ENCODE measurements at places on chromosomes 5 and 9.
A peak's percentile ranks its signal among the peaks of the same experiment; 100 is the strongest.

DNA sequence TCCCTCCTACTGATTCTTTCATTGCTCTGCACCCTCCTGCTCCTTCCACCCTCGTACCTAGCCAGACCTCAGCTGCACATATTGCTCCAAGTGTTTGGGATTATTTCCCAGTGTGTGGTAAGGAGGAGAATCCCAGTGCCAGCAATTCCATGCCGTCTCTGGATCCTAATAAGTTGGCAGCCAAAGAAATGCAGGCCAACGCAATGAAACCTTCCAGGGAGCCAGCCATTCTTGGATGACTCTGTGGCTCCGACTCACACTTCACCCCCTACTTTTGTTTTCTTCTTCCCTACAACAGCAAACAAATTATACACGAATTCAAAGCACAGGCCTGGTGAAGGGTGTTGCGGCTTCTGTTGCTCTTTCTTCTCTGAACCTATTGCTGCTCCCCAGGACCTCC, 82.5 kb upstream of the SLC1A3 start:
- no peak for DNase-seq

DNA sequence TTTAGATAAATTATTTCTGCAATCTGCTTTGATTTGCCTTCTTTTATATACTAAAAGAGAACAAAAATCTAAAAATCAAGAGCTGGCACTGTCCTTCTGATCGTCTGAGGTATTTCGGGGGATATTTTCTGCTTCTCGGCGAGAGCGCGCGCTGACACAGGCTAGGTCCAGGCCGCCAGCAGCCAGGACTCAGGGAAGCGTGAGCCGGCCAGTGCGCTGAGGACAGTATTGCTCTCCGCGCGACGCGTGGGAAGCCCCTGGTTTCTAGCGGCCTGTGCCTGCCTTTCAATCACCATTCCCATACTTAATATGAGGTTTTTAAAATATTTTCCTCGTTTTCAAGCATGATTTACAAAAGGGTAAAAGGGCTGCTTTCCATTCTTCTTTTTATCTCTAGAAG, 307.3 kb upstream of the IRX1 start:
- DNase-seq, result no peak

- peak; percentile 14 for DNase-seq
These were observed 212.1 kb downstream of the SLF1 start for GRCh38 chr5:94830520-94830919.

- DNase-seq, result no peak
These were observed 32.5 kb upstream of the GNAQ start for GRCh38 chr9:78064075-78064474.

- peak; percentile 55 for DNase-seq
These were observed 36.5 kb downstream of the PPIC start for GRCh38 chr5:122999947-123000563.

GRCh38 chr5:54187694-54188093, 122.7 kb downstream of the ARL15 start:
- no peak for DNase-seq

- peak; percentile 65 for DNase-seq
These were observed 118.1 kb downstream of the NUDT12 start for GRCh38 chr5:103444333-103445038.

- DNase-seq, result no peak
These were observed 560 bp downstream of the DOCK2 start for GRCh38 chr5:169637549-169638121.

- DNase-seq, result peak; percentile 85
These were observed 147.3 kb downstream of the TTLL11 start for GRCh38 chr9:121945849-121946248.

DNA sequence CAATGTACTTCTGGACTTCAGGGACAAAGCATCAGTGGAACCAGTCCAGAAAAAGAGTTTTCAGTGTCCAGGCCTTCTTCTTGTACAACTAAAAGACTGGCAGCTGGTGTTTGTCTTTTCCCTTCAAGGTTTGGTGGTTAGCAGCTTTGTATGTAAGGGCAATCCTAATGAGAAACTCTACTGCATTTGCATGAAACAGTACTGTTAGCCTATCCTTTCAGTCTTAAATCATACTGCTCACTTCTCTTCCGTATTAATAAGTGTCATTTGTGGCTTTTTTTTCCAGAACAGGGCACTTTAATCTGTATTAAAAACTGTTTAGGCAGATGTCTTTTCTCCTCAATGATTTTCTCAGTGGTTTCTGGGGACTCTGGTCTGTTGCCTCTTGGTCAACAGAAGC, 48.9 kb downstream of the FAM174A start:
- DNase-seq, result no peak

DNA sequence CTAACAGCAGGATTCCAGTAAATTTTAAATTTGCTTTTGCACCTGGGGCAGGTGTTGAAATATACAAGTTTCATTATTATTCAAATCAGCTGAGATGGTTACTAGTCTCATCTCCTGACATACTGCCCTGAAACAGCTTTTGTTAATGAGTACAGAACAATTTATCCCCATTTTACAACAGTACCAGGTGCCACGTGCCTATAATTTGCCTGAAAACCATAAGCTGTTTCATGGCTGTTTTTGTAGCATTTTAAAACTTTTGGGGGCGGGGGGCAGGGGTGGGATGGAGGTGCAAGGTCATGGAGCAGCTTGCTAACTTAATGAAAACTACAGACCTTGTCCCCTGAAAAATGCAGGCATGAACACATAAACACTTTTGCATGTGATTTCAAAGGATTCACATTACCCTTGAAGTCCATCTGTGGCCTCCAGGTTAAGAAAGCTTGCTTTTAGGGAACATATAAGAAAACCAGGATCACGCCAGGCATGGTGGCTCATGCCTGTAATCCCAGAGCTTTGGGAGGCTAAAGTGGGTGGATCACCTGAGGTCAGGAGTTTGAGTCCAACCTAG, 42.1 kb downstream of the TIMD4 start:
- no peak for DNase-seq

GRCh38 chr5:8773046-8773615, 772.7 kb downstream of the SEMA5A start:
- no peak for DNase-seq

DNA sequence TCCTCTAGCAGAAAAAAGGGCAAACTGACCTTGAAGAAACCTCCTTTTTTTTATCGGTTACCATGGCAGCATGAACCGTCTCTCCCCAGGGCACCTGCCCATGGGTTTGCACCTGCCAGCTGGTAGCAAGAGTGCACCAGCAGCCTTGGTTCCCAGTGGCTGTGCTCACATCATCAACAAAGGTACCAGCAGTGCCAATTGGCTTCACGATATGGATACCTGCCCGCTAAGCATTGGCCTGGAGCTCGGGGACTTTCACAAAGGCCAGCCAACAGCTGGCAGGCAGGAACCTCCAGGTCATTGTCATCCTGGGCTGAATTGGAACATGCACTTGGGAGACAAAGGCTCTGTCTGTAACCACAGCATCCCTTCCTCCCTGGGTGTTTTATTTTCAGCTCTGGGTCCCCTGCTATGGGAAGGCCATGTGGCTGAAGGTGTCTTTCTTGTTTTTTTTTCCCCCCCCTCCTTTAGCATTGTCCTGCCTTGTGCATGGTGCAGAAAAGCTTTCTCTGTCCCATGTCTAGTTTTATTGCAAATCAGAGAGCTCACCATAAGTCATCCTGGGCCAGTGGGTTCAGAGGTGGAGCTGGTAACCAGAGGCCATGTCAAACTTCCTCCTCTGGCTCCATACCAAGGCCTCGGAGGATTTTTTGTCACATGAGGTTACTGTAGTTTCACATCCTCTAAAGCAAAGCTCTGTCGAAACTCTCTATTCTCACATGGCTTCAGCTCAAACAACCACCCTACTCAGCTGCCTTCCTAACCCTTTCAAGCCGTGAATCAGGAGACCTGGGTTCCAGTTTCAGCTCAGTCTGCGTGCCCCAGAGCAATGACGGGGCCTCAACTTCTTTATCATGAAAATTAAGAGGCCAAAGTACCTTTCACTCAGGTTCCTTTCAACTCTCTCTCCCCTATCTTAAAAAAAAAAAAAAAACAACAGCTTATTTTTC, 145.5 kb upstream of the MAP3K1 start:
- DNase-seq, result peak; percentile 11

DNA sequence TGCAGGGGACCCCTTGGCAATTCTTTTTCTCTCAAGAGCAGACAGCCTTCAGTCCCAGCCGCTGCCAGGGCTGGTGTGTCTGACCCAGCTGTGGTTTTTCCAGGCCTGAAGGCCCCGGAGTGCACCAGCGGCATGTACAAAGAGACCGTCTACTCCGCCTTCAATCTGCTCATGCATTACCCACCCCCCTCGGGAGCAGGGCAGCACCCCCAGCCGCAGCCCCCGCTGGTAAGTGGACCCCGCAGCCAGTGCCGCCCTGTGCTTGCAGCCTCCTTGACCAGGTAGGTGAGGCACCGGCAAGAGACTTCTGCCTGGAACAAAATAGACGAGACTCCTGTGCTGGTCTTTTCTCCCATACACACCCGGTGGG, 1.3 kb downstream of the TCF7 start:
- no peak for DNase-seq

GRCh38 chr9:18492612-18493011, 18.7 kb downstream of the ADAMTSL1 start:
- peak; percentile 58 for DNase-seq

GRCh38 chr5:175235251-175235960, 208.6 kb downstream of the DRD1 start:
- peak; percentile 65 for DNase-seq

DNA sequence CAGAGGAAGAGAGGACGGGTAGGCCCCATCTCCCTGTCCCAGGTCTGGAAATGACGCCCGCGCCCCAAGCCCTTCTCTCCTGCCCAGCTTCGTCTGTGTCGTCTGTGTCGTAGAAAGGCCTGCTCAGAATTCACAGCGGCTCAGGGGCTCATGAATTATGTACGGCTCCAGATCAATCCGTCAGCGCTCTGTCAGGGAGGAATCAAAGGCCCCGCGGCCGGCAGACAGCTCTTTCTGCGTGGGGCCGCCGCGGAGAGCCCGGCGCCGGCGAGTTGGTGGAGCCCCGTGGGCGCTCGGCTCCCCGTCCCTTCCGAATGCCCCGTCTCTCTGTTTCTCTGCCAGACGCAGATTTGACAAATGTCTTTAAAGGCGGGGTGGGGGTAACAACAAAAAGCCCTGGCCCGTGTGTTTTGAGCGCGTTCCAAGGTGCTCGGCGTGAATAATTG, 83.8 kb upstream of the RAPGEF1 start:
- DNase-seq, result no peak

- peak; percentile 74 for DNase-seq
These were observed 249.5 kb downstream of the MAN2A1 start for GRCh38 chr5:109939116-109939682.

DNA sequence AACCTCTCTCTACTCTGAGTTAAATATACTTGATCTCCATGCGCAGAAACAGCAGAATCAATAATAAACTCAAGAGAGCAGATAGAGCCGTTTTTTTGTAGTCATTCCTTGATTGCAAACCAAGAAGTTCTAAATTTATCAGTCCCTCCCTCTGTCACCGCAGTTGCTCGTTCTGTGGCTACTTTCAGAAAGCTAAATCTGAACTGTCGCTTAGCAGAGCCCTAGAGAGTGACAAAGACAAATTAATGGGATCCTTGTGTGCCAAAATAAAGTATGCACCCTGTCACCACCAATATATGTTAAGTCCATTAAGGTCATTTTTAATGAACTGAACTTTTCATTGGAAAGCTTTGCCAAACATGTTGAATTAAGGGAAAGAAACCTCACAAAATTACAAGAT, 218.3 kb downstream of the ADAMTSL1 start:
- DNase-seq, result no peak

DNA sequence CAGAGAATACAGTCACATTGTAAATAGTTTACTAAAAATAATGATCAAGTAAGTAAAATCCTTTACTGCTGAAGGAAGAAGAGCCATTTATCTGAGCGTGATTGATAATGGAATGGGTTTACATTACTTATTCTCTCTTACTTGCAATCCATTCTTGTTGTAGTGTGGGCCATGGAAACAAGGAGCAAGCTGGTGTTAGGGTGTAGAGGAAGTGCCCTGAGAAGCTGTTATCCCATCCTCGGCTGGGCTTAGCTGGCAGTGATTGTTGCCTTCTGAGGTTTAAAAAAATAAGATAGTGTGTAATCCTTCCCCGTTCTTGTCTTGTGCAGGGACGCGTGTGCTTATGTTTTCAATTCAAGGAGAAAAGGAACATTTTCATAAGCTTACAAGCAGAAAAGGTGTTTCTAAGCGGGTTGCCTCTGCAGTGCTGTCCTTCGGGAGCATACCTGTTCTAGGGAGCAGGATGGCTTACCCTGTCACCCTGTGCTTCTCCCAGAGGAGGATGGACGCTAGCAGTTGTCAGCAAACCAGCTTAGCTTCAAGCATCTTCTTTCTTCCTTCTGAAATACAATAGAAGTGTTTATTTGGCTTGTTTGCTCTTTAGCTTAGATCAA, 188.3 kb downstream of the ARHGEF28 start:
- DNase-seq, result no peak

GRCh38 chr5:26674846-26675245, 363.5 kb downstream of the CDH9 start:
- DNase-seq, result no peak

GRCh38 chr9:92746567-92747458, 17.8 kb downstream of the BICD2 start:
- peak; percentile 73 for DNase-seq

GRCh38 chr5:142170254-142170953, 61.8 kb downstream of the NDFIP1 start:
- no peak for DNase-seq

DNA sequence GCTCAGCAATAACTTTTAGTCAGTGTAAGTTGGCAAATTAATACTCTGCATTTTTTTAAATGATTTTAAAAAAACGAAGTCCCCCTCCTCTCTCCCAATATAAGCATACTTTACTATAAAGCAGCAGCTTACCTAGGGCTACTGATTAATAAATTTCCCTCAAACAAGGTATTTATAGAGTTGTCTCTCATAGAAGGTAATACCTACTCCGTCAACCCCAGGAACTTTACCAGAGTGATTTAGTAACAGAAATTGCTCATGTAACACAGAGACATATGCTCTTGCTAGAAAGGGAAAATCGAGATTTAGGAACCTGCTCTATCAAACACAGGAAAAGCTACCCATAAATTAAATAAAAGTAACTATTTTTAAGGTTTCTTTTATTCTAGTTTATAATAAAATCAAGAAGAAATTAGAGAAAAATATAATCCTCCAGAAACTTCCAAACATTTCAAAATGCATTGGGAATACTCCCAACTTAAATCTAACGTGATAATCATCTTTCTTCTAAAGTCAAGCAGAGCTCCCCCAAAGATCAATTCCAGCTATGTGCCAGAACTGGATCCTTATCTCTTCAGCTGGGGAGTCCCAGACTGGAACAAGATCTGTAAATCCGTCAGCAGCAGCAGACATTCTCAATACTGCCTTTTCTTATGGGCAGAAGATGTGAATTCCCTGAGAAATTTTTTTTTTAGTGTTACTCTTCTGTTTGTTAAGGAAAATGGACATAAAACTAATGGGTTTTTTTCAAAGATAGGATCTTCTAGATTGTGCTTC, 69.6 kb downstream of the ADAMTS16 start:
- no peak for DNase-seq

DNA sequence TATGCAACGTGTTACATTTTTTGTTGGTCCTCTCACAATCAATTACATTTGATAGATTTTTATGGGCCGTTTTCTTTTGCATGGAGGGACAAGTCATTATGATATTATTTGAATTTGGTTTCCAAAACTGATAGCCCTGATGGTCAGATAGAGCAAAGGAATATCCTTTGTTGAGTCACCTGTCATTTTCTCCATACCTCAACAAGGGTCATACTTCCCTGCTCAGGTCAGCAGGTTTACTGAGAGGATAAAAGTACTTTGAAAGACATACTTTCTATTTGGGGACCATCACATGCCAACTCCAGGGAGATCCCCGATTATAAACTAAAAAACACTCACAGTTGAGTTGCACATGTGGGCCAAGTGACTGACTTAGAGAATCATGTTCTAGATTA, 132.9 kb downstream of the SUSD1 start:
- no peak for DNase-seq

- DNase-seq, result no peak
These were observed 2198.1 kb upstream of the WWC1 start for GRCh38 chr5:166093312-166093711.

- DNase-seq, result peak; percentile 90
These were observed at the start of gene STOM for GRCh38 chr9:121369595-121370265. TSS of gene STOM (minus strand) at chr9:121370250. CDS start at chr9:121370187, 63 bp downstream.
